Progenitor cell of endocrine pancreas (in vitro differentiated cells): ENCODE measurements at places on chromosomes 6 and 20.

DNA sequence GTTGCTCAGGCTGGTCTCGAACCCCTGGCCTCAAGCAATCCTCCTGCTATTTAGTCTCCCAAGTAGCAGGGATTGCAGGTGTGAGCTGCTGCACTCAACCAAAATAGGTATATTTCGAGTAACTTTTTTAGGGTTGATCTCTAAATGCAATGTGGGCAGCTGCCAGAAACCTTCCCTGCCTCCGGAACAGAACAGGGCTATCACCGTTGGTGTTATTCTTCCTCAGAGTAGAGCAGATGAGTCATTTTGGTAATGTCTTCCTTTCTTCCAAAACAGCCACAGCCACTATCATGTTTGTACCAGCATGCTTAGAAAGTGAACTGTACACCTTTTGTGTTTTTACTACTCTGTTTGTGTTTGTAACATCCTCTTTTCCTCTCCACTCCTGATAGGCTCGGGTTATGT is 44.1 kb downstream of the SNX9 start:
- no peak overlapping the region for H3K27ac ChIP-seq
- H3K27me3 ChIP-seq, result no peaks in the 10 kb centered on the region
- no peak for DNase-seq
- no peak overlapping the region for H3K4me3 ChIP-seq

GRCh38 chr6:31927242-31927862 is at the start of gene C2:
C2 (plus strand) TSS chr6:31927717; CDS start chr6:31927753, 36 bp downstream.
- H3K4me3 ChIP-seq, result no peak within 1 kb of the TSS
- no peak for DNase-seq
- no peaks in the 10 kb centered on the region for H3K4me1 ChIP-seq
- no peaks in the 10 kb centered on the region for H3K36me3 ChIP-seq
- H3K27ac ChIP-seq, result no peak within 1 kb of the TSS
- peaks cover 3% of the 10 kb centered on the region for H3K27me3 ChIP-seq

DNA sequence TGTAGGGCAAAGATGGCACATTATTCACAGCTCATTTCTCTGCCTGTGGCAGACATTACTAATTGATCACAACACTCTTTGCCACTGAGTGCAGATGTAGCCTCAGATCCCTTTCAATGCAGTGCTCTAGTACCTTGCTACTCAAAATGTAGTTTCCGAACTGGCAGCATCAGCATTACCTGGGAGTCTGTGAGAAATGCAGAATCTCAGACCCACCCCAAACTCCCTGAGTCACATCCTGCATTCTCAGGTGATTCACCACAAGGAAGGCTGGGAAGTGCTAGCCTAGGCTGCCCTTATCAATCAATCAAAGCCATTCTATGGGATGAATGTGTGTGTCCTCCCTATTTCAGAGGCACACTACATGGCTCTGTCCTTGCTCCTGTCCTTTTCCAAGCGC is 58.5 kb downstream of the PCNA start:
- H3K36me3 ChIP-seq, result no peaks in the 10 kb centered on the region
- H3K4me3 ChIP-seq, result no peak overlapping the region
- H3K27ac ChIP-seq, result no peak overlapping the region
- no peak for DNase-seq

DNA sequence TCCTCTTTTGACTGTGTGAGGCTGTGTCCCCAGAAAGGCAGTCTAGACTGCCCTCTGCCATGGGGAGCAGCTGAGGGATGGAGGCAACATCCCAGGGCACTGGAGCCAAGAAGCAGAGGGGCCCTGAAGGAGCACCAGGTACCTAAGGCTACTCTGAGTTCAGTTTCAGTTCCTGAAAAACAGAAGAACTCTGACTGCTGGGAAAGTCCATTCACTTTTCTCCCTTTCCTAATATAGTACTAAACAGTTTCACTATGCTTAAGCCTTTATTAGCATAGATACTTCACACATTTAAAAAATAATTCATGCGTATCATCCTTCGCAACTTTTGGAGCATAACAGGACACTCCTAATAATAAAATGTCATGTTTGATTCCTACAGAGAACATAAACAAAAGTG is 130.0 kb downstream of the FOXC1 start:
- no peaks in the 10 kb centered on the region for H3K36me3 ChIP-seq
- H3K27ac ChIP-seq, result no peak overlapping the region
- no peaks in the 10 kb centered on the region for H3K27me3 ChIP-seq
- no peak for DNase-seq
- no peak overlapping the region for H3K4me3 ChIP-seq

DNA sequence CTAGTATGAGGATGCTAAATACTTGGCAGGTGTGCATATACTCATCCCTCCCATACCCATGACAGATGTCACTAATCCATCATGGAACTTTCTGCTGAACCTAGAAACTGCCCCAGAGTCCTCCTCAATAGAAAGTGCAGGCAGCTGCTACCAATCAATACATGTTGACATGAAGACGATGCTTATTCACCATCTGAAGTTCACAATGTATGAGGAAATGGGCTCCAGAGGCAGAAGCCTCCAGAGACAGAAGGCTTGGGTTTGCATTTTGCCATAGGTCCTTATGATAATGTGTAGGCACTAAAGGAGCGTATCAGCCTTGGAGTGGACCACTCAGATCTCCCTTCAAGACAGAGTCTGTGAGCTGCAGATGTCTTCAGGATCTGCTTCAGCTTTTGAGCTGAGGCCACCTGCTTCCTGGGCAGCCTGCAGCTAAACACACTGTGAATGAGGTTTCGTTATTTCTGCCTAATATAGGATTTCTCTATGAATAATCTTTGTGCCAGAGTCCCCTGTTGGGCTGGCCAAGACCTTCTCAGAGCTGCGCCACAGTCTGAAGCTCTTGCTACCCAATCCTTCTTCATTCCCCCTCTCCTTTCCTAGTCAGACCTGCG is 7.5 kb upstream of the KIAA1755 start:
- H3K4me3 ChIP-seq, result no peak overlapping the region
- no peak for DNase-seq
- H3K36me3 ChIP-seq, result no peaks in the 10 kb centered on the region
- no peaks in the 10 kb centered on the region for H3K4me1 ChIP-seq

DNA sequence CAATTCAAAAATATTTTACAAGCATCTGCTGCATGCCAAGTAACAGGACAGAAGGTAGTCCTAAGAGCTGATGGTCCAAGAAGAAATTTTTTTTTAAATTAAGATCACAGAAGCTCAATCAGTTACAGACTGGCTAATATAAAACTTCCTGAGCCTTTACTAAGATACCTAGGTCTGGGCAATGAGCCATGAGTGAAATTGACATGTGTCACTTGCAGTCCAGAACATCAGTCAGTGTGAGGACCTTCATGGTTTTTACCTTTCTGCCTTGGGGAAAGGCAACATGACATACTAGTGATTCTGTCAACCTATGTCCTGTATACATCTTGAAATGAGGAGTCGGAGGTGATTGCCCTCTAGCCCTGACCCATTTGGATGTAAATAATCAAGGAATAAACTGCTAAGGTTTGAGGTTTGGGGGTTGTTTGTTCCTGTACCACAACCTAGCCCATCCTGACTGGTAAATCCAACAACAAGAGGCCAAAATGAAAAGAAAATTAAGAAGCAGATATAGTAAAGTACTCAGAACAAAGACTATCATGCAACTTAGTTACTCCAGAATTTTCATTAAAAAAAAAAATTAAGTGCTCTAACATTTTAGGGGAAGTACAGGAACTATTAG is 70.0 kb downstream of the CNKSR3 start:
- H3K36me3 ChIP-seq, result peaks cover 42% of the 10 kb centered on the region
- H3K4me3 ChIP-seq, result no peak overlapping the region
- peaks cover 20% of the 10 kb centered on the region for H3K4me1 ChIP-seq
- H3K27me3 ChIP-seq, result no peaks in the 10 kb centered on the region
